ENCODE measurements at places on chromosomes 4 and X.

DNA sequence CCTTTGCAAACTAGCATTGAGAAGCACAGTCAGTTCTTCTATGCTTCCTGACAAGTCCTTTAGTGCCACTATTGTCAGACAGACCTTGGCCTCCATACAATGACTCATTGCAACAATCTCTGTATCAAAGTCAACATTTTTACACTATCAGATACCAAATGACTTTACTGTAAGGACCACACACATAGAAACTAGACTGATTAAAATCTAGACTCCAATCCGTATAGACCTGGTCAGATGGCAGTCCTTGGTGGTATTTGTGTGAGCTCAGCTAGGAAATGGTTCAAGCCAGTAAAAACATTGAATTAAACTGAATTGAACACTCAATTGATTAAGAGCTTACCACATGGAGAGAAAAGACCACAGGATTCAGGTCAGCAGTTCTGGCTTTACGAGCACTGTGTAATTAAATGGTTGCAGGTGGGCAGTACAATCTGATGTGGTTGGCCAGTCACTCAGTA, 549.8 kb upstream of the LCORL start:
- DNase-seq, result no peak

- DNase-seq, result no peak
Observed at GRCh38 chr4:79050541-79050880, 111.3 kb upstream of the PAQR3 start.

GRCh38 chr4:122932763-122933162, 10.4 kb upstream of the NUDT6 start:
- no peak for DNase-seq

DNA sequence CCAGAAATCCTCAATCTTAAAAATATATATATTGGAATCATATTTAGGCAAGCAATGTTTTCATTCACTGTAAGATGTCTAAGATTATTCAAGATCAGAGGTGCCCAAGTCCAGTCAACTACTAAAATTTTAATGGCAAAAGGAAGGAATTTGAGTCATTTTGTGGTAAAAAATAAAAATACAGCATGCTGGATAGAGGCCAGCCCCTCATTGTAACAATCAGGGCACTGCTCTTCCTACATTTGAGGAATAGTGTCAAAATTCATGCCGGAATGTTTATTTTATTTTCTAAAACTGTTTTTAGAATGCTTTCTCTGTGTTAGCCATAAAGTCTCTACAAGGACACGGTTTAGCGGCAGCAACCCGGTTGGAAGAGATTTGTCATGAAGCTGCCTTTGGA, 49.9 kb upstream of the SRD5A3 start:
- DNase-seq, result no peak

GRCh38 chrX:67564475-67564874, 20.7 kb downstream of the AR start:
- DNase-seq, result no peak

Measured in HEK293T (cell line).